BE2C (cell line): ENCODE measurements at places on chromosomes 1 and 21.

- no peak for DNase-seq
Measured at GRCh38 chr21:40011371-40011770, 144.1 kb downstream of the PCP4 start.

- no peak for DNase-seq
Measured at GRCh38 chr1:35847935-35848565, 35.0 kb upstream of the AGO1 start.

DNA sequence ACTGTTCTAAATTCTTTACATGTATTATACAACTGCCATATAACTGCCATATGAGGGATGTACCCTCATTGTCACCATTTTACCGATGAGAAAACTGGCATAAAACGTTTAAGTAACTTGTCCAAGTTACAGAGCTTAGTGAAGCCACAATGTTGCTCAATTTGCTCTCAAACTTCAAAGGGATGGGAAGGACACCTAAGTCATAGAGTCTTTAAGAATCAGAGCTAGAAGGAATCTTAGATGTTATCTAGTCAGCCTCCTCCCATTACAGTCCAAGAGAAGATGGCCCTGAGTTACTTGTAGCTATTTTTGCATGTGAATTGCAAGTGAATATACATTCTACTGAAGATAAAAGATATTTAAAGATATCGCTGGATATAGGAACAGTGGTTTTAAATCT lies 31.7 kb downstream of the SELL start:
- DNase-seq = no peak

DNA sequence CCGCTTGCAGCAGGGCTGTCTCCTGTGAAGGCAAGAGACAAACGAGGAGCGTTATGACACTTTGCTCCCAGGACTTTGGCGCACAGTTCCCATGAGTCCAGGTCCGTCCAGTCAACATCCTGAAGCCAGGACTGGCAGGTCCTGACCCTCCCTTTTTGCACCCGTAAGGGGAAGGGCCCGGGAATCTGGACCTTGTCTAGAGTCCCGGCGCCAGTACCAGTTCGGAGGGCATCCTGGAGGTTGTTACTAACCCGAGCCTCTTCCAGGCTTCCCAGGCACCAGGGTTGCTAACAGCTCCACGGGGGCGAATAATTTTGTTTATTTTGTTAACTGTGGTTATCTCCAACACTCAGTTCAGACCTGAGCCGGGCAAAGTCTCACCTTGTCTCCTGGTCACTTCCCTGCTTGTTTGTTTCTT lies 682 bp upstream of the RWDD3 start:
- no peak for DNase-seq

- no peak for DNase-seq
Measured at GRCh38 chr1:119720866-119721440, 9.2 kb downstream of the PHGDH start.

GRCh38 chr1:50977575-50978143 lies 7.6 kb downstream of the CDKN2C start:
- peak; percentile 53 for DNase-seq

- no peak for DNase-seq
Measured at GRCh38 chr1:63987628-63988024, 213.8 kb downstream of the ROR1 start.

- DNase-seq = no peak
Measured at GRCh38 chr1:167683226-167683625, 38.6 kb upstream of the MPZL1 start.

- peak; percentile 23 for DNase-seq
Measured at GRCh38 chr1:174998569-174999215, 1.1 kb upstream of the CACYBP start.

- DNase-seq = no peak
Measured at GRCh38 chr1:209491031-209491430, 92.5 kb upstream of the CAMK1G start.
